ENCODE measurements at places on chromosomes 7 and 10. TPM values are rescaled to one million over a fixed set of nuclear protein-coding genes. Genes with fewer than 3 reads are reported as not detected.

- no peak for DNase-seq
These were observed 4.1 kb downstream of the ERCC6 start for GRCh38 chr10:49534670-49535381.

DNA sequence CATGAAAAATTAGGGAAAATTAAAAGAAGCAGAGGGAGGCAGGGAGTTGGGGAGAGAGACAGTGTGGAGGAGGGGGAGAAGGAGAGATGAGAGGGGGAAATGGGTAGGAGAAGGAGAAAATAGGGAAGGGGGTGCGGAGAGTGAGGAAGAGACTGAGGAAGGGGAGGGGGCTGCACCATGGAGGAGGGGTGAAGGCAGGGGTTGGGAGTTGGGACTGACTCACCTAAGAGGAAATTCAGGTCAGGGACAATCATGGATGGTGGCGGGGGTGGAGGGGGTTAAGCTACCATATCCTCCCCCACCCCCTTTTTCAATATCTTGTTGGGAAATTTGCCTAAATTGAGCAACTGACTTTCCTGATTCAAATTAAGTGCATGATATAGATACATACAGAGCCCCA, 8.0 kb downstream of the GRK5 start:
- no peak for DNase-seq

GRCh38 chr10:121459622-121460453, 138.4 kb downstream of the FGFR2 start:
- no peak for DNase-seq

LIPK gene
- not detected for polyA plus RNA-seq
